ENCODE measurements at places on chromosomes 6 and 20.

DNA sequence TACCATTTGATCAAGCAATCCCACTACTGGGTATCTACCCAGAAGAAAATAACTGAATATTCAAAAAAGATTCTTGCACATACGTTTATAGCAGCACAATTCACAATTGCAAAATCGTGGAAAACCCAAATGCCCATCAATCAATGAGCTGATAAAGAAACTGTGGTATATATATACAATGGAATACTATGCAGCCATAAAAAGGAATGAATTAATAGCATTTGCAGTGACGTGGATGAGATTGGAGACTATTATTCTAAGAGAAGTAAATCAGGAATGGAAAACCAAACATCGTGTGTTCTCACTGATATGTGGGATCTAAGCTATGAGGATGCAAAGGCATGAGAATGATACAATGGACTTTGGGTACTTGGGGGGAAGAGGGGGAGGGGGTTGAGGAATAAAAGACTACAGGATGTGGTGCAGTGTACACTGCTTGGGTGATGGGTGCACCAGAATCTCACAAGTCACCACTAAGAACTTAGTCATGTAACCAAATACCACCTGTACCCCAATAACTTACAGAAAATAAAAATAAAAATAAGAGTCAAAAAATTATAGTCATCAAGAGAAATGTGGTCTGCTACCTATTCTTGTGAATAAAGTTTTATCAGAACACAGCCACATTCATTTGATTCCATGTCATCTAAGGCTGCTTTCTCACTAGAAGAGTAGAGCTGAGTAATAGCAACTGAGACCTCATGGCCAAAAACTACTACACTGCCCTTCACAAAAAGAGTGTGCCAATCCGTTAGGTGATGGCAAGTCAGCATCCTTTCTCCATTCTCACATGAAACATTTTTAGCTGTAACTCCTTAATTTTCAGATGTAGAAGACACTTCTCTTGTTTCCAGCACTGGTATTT is 8.7 kb upstream of the HUS1B start:
- DNase-seq: no peak

- no peak for DNase-seq
These were observed 29.7 kb downstream of the LIN28B start for GRCh38 chr6:104986625-104987024.

DNA sequence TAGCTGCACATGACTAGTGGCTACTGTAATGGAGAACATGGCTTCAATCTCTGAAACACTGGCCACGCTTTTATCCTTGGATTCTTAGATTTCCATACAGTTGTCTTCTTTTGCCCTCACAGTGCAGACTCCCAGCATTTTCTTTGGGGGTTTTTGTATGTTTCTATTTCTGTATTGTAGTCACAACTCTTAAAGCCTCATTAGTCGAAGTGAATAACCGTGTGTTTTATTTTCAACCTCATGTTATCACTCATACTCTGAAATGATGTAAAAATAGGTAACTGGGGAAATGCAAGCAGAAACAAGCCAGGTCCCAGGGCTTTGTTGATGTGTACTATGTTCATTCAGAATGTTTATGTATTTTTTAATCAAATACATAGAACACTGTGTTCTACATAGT is 162.9 kb downstream of the JARID2 start:
- DNase-seq: no peak

DNA sequence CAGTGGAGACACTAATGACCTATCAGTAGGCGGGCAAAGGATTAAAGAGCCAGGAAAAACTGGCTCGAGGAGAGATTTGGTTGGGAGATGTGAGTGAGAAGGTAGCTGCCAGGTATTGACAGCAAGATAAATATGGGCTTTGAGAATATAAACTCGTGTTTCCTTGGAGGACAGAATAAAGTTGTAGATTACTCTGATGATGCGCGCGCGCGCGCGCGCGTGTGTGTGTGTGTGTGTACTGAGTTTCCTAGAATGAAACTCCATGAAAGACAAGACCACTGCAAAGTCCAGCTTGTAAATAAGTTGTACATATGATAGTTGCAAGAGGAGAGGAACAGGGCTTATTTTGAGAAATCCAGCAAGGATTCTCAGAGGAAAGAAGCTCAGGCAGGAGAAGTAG is 13.3 kb upstream of the TREM2 start:
- no peak for DNase-seq

GRCh38 chr6:63549076-63549475 is 23.2 kb upstream of the LOC128125822 start:
- DNase-seq: no peak

DNA sequence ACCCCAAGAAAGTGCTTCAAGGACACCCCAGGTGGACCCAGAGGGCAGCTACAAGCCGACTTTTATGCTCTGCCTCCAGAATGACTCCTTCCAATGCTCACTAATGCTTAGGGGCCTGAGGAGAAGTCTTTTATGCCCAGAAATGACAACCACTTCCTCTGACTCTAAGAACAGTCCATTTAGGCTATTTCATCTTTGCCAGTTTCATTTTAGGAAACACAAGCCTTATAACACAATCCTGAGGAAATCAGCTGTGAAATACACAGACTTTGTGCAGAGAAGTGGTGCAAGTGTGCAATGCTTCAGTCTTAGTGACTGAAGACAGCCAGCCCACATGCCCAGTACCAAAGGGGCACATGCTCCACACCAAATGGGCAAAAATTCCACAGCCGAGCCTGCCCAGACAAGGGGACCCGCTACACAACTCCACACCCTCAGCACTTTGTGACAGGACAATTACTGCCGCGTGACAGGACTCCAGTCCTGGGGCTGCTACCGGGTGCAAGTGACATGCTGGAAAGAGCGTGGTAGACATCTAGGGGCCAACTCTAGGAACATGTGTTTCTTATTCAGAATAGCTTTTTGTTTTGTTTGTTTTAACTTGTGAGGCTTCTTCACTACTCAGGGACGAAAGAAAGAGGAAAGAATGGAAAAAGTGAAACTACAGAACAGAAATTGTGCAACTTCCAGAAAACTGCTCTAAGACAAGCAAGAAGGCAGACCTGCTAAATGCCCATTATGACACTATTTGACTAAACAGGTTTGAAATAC is 28.2 kb upstream of the PLAGL1 start:
- no peak for DNase-seq

GRCh38 chr6:150196942-150197745 is 54.3 kb downstream of the PPP1R14C start:
- DNase-seq: peak; percentile 43

- DNase-seq: no peak
These were observed 288.8 kb downstream of the BTBD9 start for GRCh38 chr6:38350942-38351341.

DNA sequence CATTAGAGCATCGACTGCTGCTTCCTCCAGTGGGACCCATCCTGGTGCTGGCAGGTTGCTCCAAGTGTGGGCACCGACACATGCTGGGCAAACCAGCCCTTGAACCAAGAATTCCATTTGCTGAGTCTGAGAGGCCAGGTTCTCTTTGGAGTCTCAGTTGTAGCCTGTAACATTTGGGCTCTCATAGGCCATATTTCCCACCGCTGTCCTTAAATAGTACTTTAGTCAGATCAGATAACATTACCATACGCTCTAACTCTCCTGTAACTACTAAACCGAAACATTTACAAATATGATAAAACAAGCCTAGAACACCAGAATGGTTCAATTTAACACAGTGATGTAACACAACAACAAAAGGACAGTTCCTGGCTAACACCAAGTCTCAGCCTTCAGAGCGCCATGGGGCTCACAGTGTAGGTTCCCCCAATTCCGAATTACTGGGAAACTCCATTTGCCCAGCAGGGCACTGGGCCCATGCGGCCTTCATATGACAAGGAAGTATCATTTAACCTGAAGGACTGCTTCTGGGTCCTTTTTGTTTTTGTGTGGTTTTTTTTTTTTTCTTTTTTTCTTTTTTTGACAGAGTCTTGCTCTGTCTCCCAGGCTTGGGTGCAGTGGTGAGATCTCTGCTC is 28.4 kb upstream of the CD93 start:
- no peak for DNase-seq

DNA sequence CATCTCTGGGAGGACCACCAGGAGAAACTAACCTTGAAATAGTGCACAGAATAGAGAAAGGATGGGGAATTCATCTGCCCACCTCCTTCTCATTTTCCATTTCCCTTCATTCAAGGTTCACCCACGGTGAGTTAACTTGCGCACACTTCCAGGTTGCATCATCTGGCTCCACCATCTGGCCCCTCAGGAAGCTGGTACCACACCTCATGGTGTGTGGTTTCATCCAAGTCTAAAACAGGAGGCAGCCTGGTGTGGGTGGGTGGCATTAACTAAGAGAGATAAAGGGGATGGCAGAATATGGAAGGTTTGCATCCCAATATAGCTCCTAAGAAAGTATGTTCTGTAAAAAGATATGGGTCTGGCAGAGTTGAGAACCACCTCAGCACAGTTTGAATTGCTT is 3.8 kb downstream of the ZNF334 start:
- no peak for DNase-seq

GRCh38 chr6:26533532-26533931 is 4.6 kb upstream of the HMGN4 start:
- no peak for DNase-seq

GRCh38 chr20:57269148-57269984 is 2.9 kb upstream of the BMP7 start:
- DNase-seq: no peak

- no peak for DNase-seq
These were observed 38.0 kb downstream of the CDKAL1 start for GRCh38 chr6:20572288-20572687.

DNA sequence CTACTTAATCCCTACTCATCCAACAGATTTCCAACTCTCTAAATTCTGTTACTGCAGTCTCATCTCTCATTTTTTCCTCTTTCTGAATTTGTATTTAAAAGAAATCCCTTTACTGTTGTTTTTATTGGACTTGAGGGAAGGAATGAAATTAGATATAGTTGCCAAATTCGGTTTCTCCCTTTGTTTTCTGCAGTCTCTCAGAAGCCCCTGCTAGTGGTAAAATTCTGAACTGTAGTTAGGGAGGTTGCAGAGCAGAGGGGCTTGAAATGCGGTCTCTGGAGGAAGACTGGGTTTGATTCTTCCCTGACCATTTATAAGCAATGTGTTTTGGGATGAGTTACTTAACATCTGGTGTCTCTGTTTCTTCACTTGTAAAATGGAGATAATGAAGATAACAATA is 106.3 kb upstream of the TBX18 start:
- DNase-seq: no peak

- no peak for DNase-seq
These were observed 72.7 kb upstream of the NOX3 start for GRCh38 chr6:155528335-155528734.

DNA sequence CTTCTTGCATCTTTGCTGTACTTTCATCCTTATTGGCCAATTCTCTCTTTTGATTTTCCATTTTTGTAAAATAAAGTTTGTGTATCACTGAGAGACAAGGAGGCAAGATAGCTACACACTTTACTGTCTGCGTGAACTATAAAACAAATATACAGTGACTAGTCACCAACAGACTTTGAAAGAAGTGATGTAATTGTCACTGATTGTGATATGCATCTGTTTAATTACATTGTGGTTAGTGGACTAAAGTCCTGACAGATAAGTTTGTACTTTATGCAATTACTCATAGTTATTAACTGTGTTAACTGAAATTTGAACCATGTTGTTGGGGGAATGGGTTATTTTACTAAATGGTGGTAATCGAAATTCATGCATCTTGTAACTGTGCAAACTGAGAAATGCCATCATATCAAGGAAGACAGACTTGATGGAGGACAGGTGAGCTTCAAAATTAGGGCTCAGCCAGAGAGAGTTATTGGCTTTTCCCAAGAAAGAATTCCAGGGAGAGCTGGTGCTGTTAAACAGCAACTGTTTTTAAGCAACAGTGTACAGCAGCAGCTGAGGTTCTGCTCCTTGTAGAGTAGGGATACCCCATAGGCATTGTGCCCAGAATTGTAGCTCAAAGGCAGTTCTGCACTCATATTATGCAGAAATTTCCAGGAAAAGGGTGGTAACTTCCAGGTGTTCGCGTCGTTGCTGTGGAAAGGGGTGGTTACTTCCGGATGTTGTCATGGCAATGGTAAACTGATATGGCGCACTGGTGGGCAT is 62.9 kb downstream of the EFHC1 start:
- DNase-seq: no peak

GRCh38 chr20:12700701-12701100 is 308.1 kb upstream of the SPTLC3 start:
- DNase-seq: no peak

DNA sequence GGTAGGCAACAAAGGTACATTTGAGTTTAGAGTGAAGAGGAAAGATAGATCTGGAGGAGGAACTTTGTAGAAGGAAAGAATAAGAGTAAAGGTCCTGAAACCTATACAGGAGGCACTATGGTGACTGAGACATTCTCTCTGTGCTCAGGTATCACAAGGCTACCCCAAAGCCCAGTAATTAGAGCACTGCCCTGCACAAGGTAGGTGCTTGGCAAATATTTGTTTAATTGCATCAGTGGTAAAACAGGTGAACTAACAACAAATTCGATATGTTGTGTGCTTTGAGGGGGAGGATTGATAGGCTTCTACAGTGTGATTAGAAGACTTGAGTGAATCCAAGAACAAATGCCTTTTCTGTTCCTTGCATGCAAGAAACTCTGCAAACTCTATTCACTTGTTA is 6.8 kb upstream of the TSHZ2 start:
- DNase-seq: no peak

DNA sequence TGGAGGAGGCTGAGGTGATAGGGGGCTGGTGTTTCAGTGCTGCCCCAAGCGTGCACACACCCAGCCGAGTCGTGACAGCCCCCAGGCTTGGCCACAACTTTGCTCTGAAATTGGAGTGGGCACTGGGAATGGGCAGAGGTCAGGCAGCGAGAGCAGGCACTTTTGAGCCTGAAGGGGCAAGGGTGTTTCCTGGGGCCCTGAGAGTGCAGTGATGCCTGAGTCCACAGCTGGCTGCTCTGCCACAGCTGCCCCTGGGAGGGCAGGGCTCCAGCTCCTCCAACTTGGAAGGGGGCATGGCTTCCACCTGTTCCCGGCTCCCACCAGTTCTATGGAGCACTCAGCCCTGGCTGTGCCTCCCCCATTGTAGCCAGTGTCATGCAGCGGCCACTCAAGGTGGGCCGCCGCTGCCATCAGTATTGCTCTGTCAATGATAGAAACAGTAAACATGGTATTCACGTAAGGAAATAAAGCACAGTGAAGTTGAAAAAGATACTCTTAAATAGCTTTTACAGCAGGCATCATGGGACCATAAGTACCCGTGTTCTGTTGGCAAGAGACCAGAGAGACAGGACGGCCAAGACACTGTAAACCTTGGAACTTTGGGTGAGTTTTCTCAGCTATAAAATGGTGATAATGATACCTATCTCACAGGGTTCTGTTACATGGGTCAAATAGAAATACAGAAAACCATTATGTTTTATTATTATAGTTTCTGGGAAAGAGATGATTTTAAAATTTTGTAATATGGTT is 108.9 kb downstream of the THEMIS start:
- no peak for DNase-seq

- no peak for DNase-seq
These were observed 460.2 kb upstream of the BTBD3 start for GRCh38 chr20:11457488-11457887.

GRCh38 chr6:26284537-26285142 is 80.4 kb upstream of the BTN3A2 start:
- DNase-seq: no peak

GRCh38 chr6:141682391-141682790 is 450.3 kb upstream of the GJE1 start:
- DNase-seq: no peak

Data from NCI-H187 (cell line).